AML-193 (cell line): ENCODE measurements at places on chromosomes 7 and 10.

DNA sequence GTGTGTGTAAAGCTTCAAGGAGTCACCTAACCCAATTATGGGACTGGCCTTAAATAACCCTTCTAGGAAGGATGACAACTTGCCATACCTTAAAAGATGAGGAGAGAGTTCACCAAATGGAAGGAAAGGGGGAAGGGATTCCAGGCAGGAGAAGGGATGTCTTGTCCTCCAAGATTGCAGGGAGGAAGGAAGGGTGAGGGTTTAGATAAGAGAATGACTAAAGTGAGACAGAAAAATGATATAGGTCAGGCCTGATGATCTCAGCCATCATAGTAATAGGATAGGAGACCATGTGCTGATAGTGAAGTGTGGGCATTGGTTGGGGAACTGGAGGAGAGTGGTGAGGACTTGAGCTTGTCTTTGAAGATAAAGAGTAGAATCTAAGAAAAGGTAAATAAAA is 7.7 kb upstream of the TMEM26 start:
- DNase-seq: no peak

GRCh38 chr10:33822774-33823173 is 488.3 kb upstream of the NRP1 start:
- DNase-seq: no peak

- DNase-seq: peak; percentile 48
These were observed 51.3 kb downstream of the HIPK2 start for GRCh38 chr7:139726485-139726869.

DNA sequence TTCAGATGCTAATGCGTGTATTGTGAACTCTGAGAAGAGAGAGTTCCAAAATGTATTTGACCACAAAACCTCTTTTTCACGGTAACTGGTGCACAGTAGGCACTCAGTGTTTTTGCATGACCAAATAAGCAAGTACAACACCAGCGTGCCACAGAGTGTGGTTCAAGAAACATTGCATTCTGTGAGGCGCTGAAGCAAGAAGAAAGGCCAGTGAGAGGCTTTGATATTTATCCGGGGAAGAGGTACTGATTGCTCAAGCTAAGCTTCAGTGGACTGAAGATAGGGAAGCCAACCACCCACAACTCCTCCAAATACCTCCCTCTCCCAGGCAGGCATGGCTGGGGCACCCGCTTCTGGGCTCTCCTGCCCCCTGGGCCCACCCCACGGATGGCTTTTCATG is 611.2 kb downstream of the SDK1 start:
- DNase-seq: no peak

- DNase-seq: no peak
These were observed 48.5 kb downstream of the CPEB3 start for GRCh38 chr10:92242380-92242779.

DNA sequence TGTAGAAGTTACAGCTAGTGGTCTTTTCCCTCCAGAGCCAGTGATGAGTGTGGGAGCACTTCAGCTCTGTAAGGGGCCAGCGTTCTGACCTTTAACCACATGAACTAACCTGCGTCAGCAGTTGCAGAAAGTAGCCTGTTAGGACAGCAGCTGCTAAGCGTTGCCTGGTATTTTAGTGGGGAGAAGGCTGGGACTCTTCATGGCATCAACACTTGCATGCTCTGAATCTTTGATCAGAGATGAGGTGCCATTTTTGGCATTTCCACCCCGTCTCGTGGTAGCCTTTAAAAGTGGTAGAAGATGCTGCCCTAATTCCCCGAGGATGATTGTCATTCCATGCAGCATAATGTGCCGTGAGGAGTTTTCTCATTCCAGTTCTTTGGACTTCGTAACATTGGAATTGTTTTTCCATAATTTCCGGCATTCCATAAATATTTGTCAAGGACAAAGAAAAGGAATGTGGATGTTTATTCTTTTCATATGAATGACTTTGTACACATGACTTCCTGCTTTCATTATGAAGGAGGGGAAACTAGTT is 92.2 kb downstream of the AVL9 start:
- DNase-seq: no peak

- no peak for DNase-seq
These were observed 255.0 kb downstream of the RPS24 start for GRCh38 chr10:78288663-78289062.

DNA sequence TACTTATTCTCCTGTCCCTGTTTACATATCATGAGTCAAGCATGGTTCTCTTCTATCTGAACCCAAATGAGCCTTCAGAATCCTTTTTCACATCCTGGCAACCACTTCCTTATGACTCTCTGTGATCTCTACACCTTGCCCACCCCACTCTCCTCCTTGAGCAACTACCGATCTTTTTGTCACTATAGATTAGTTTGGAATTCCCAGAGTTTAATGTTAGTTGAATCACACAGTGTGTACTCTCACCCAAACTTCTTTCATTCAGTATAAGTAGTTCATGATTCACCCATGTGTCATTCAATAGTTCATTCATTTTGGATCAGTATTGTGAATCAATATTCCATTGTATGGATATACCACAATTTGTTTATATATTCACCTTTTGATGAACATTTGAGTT is 55.3 kb downstream of the TFAM start:
- no peak for DNase-seq

- DNase-seq: peak; percentile 47
These were observed 55.1 kb downstream of the PDZD8 start for GRCh38 chr10:117320050-117320665.

- no peak for DNase-seq
These were observed 82.9 kb downstream of the PRKAG2 start for GRCh38 chr7:151793991-151794507.

- DNase-seq: no peak
These were observed 2.3 kb upstream of the TAX1BP1 start for GRCh38 chr7:27737616-27738015.

DNA sequence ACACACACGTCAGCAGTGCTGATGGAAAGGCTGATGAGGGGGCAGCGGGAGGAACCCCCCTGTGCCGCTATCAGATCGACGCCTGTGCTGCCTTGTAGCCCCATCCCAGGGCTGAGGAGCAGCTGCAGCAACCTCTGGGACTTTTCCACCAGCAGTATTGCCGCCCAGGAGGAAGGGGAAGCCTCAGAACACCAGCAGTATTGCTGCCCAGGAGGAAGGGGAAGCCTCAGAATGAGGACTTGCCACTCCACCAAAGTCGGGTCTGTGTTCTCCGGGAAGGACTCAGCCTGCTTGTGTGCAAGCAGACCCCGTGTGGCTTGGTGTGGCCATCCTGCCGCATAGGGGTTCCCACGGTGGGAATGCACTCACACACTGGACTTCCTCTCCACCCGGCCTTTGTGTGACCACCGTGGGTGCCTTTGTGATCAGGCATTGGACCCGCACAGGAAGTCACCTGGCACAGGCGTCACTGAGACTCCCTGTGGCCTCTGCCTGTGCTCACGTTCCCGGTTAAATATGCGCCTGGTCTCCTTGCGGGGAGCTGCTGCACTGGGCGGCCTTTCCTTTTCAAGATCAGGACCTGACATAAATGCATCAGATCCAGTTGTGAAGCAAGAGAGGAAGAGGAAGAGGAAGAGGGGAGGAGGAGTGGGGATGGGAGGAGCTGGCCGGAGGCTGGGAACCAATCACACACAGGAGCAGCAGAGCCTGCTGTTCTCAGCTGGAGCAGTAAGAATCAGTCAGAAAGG is 248.5 kb downstream of the DNAJB6 start:
- DNase-seq: no peak

GRCh38 chr7:132643302-132643701 is 67.0 kb upstream of the PLXNA4 start:
- no peak for DNase-seq

GRCh38 chr10:8013006-8013405 is 41.5 kb upstream of the GATA3 start:
- no peak for DNase-seq

GRCh38 chr7:93968911-93969620 is 35.1 kb downstream of the BET1 start:
- no peak for DNase-seq
